ENCODE measurements at places on chromosomes 12 and 14.

DNA sequence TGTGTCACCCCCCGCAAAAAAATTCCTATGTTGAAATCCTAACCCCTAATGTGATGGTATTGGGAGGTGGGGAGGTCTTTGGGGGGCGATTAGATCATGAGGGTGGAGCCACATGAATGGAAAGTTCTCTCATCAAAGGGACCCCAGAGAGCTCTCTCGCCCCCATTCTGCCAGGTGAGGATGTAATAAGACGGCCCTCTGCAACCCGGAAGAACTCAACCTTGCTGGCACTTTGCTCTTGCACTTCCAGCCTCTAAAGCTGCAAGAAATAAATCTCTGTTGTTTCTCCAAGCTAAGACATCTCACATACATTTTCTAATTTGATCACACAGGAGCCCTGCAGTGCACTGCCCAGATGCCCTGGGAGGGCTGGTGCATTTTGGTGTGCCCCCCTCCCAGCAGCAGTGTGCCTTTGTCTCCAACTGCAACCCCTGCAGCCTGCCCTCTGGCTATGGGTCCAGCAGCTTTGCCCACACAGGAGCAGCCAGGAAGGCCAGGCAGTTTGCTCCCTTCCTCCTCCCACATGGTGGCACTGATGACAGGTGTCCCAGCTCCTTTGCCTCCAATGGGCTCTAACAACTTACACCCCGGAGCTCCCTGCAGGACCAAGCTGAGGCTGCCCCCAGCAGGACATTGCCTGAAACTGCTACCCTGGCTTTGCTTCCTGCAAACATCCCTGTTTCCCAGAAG lies 59.3 kb downstream of the C14orf132 start:
- no peak for DNase-seq

GRCh38 chr14:105060751-105061427 lies 4.3 kb downstream of the GPR132 start:
- no peak for DNase-seq

DNA sequence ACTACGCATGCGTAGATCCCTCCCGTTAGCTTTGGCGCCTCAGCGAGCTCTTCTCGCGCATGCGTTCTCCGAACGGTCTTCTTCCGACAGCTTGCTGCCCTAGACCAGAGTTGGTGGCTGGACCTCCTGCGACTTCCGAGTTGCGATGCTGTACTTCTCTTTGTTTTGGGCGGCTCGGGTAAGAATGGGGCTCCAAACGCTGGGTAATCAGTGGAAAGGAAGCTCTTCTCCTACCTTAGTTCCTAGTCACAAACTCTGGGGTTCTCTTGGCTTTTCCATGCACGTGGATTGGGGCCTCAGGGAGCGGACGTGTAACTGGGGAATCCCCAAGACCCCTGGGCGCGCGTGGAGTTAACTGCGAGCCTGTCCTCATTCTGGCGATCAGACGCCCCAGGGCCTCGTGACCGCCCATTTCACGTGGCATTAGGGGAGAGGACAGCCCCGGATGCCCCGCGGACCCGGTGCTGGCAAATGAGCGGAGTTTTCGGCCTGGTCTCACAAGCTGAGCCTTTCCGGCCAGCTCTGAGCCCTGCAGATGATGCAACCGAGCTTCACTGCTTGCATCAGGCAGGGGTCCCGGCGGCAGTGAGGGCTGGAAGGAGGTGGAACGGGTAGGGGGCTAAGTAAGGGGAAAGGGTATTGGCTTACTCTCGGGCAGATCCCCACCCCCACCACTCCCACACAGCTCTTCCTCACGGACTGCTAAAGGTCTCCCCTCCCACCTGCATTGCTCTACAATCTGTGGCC lies at the start of gene SHMT2:
TSS of gene SHMT2 (plus strand) at position 78 of the 747 bp plus-strand sequence. CDS start at position 146, 68 bp downstream.
- DNase-seq: peak; percentile 64

DNA sequence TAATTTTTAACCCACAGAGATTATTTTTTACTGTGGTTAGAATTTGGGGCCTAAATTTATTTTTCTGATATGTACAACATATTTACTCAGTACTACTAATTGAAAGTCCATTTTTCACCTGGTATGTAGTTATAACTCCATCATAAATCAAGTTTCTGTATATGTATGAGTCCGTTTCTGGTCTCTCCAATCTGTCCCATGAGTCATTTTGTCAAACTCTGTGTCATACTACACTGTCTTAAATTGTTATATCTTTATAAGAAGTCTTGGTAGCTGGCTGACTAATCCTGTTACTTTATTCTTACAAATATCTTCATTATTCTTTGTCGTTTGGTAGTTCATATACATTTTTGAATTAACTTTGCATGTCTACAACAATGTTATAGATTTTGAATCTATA lies 344.0 kb downstream of the PDZRN4 start:
- no peak for DNase-seq

- DNase-seq: no peak
Measured at GRCh38 chr12:75526655-75527511, 15.5 kb upstream of the KRR1 start.

- DNase-seq: no peak
Measured at GRCh38 chr12:79765157-79765556, 74.4 kb upstream of the PAWR start.

DNA sequence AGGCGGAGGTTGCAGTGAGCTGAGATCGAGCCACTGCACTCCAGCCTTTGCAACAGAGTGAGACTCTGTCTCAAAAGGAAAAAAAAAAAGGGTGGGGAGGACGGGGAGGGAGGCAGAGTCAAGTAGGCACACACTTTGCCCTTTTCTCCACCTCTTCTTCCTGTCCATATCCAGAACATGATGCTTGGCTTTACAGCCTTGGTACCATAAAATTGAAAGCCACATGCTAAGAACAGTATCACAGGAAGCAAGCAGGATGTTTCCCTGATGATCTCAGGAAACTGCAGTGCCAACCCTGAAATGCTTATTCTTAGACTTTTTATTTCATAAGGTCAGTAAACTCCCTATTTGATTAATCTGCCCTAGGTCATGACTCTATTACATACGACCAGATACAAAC lies 32.5 kb upstream of the YAF2 start:
- no peak for DNase-seq

DNA sequence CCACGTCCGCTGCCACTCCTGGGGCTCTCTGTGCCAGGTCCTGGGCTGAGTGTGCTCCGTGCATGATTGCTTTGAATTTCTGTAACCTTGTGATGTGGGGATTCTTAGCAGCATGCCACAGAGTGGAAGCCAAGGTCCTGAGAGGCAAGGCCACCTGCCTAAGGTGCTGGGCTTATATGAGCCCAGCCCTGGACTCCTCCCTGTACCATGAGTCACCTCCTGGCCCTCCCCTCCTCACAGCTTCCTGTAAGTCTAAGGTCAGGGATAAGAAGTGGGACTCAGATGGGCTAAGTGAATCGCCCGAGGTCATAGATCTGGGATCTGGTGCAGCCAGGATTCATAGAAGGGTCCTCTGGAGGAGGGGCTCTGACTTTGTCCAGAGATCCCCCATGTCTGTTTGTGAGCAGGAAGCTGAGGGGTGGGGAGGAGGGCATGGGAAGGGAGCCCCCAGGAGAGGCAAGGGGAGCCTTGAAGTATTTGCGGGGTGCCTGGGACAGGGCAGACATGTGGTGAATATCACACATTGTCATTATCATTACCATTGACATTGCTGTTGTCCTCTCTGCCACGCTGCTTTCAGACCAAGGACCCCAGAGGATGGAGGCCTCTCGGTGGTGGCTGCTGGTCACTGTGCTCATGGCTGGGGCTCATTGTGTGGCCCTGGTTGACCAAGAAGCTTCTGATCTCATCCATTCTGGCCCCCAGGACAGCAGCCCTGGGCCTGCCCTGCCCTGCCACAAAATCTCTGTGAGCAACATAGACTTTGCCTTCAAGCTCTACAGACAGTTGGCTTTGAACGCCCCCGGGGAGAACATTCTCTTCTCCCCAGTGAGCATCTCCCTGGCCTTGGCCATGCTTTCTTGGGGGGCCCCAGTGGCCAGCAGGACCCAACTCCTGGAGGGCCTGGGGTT lies 28.8 kb downstream of the SERPINA3 start:
- DNase-seq: no peak

DNA sequence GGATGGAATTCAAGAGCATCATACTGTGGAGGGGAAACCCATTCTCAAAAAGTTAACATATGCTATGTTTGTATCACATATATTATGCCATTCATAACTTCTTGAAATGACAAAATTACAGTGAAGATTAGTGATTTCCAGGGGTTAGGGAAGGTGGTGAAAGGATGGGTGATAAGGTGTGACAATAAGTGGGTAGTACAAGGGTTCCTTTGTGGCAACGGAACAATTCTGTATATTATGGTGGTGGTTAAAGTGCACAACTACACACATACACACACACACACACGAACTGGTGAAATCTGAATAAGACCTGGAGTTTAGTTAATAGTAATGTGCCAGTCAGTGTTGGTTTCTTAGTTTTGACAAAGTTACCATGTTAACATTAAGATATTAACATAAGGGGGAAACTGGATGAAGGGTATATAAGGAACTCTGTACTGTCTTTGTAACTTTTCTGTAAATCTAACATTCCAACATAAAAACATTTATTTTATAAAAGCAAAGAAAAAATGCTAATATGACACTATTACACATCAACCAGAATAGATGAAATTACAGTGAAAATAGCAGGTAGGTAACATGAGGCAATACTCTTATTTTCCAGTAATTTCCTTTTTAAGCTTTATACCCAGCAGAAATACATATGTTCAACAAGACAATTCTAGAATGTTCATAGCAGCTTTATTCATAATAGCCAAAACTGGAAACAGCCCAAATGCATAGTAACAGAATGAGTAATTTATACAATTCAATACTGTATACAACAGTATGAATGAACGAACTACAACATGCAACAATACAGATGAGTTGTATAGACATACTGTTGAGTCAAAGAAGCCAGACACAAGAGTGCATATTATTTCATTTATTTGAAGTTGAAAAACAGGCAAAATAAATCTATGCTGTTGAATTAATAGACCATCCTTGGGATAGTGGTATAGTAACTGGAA lies 44.0 kb upstream of the OR5AU1 start:
- DNase-seq: no peak

Data from GM04503 (cell line).